CD4-positive, CD25-positive, alpha-beta regulatory T cell (primary cell): ENCODE measurements at places on chromosomes 3 and 15.
A peak's percentile ranks its signal among the peaks of the same experiment; 100 is the strongest.

- DNase-seq, result no peak
Observed at GRCh38 chr3:126317029-126317996, 39.9 kb downstream of the KLF15 start.

GRCh38 chr3:197511853-197512635 lies 43.7 kb downstream of the BDH1 start:
- no peak for DNase-seq

- DNase-seq, result no peak
Observed at GRCh38 chr15:80804970-80805495, 25.9 kb downstream of the CEMIP start.

DNA sequence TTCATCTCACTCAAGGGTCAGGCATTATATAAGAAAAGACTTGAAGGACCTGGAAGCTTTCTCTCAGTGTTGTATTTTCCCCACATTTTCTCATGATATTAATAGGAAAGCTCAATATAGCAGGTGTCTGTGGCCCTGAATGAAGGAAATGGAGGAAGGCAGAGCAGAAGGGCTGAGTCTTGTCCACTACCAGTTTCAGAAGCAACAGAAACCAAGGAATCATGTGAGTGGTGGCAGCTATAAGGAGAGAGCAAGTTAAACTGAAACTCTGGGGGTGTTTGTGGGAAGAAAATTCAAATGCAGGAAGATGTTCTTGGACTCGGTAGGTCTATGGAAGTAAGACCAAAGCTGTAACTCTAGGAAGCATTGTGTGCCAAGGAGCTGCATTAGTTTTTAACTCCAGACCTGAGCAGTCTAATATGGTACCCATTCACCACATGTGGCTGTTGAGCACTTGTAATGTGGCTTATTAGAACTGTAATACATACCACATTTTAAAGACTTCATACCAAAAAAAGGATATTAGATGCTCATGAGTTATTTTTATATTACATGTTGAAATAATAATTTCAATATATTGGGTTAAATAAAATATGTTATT lies 278.8 kb upstream of the GADL1 start:
- no peak for DNase-seq

DNA sequence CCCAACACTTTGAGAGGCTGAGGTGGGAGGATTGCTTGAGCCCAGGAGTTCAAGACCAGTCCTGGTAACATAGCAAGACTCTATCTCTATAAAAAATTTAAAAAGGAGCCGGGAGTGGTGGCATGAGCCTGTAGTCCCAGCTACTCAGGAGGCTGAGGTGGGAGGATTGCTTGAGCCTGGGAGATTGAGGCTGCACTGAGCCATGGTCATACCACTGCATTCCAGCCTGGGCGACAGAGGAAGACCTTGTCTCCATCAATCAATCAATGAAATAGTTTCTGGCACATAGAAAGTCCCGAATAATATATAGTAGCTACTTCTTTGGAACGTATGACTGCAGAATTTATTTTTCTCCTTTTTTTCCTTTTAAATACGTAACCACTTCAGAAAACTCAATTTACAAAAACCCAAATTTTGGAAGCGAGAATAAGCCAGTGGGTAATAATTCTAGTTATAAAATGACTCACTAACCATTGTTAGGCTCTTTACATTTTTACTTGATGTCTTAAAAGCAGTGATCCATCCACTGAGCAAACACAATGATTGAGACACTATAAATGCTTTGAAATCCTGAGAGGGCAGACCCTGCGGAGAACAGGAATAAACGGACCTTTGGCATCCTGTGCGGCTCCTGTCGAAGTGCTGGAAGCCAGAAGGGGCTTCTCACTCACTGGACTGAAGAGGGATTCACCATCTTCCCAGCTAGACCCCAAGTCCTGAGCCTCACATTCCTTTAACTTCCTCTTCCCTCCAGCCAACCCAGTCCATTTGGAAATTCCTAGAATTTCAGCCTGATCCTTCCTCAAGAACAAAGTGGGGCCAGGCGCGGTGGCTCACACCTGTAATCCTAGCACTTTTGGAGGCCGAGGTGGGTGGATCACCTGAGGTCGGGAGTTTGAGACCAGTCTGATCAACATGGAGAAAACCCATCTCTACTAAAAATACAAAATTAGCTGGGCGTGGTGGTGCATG lies 68.4 kb upstream of the MFGE8 start:
- DNase-seq, result no peak

DNA sequence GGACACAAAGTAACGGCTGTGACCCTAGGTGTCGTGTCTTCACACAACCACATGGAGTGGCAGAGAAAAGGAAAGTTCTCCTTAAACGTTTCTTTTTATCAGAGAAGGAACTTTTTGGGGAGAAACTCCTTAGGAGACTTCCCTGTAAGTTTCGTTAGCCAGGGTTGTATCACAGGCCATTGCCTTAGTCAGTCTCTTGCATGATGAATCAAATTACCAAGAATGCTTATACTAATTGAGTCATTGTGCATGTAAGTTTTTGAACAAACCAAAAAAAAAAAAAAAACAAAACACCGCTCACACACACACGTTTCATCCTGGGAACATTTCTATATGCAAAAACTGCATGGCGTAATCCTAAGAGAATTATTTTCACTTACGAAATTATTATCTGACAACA lies 150.4 kb upstream of the SATB1 start:
- no peak for DNase-seq

GRCh38 chr3:53331871-53332270 lies 15.5 kb downstream of the DCP1A start:
- no peak for DNase-seq

DNA sequence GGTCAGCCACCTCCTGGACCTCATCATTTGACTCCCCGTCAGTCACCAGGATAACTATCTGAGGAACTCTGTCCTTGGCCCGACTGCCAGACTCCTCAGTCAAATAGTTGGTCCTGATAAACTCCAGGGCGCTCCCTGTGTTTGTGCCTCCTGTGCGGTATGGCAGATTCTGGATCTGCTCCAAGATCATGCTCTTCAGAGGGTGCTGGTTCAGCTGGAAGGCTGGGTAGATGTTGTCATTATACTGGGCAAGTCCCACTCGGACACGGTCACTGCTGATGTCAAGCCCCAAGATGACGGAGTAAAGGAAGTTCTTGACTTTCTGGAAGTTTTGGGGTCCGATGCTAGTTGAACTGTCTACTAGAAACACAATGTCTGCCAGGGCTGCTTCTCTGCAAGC lies 31.1 kb upstream of the CAPN7 start:
- DNase-seq, result no peak

GRCh38 chr3:30598668-30599545 lies 7.5 kb upstream of the TGFBR2 start:
- no peak for DNase-seq

DNA sequence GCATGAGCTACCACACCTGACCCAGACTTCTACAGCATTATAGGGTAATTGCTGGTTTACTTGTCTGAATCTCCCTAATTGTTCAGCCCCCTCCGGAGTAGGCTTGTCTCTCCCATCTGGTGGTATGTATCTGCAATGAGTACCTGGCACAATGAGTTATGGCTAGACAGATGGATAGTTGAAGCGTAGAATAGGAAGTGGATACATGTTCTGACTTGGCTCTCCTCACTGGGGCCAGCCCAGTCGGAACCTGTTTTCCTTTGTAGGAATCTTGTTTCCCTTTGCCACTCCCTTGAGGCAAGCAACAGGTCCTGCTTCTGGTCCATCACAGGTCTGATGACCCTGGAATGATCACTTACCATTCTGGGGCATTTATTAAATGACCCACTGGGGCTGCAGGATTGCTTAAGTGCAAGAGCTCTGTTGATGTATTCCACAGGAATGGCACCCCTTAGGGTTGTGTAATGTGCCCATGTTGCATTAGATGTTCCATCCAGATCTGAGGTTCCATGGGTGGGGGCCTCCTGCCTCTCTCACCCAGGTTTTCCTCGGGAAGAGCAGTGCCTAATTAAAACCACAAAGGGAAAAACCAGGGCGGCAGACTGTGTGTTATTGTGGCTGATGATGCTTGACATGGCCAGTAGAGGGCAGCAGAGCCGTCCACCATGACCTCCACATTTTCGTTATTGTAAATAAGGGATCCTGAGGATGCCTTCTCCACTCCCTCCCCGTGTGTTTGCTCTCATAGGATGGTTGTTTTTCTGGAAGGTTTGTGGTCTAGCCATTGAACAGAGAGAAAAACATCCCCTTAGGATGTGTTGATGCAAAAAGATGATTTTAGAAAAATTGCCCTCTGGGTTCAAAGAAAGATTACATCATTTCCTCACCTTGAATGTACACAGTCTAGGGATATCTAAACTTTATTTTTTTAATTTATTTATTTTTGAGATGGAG lies 58.0 kb downstream of the CMTM8 start:
- DNase-seq, result peak; percentile 46

DNA sequence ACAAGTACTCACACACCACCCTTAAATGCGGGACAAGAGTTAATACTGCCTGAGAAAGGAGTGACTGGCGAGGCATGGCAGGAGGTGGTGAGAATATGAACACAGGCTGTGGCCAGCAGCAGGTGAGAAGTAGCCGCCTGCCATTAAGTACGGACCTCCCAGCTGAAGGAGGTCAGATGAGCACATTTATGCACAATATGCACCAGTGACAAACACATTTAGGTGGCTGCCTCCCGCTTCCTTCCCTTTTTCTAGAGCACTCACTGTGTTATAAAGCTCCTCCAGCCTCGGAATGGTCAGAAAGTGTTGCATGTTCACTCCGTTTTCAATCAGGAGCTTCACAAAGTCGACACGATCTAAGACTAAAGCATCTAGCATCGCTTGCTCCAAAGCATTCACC lies 52.4 kb downstream of the TRPM1 start:
- DNase-seq, result no peak

GRCh38 chr3:58874795-58875194 lies 175.0 kb downstream of the CFAP20DC start:
- DNase-seq, result no peak

DNA sequence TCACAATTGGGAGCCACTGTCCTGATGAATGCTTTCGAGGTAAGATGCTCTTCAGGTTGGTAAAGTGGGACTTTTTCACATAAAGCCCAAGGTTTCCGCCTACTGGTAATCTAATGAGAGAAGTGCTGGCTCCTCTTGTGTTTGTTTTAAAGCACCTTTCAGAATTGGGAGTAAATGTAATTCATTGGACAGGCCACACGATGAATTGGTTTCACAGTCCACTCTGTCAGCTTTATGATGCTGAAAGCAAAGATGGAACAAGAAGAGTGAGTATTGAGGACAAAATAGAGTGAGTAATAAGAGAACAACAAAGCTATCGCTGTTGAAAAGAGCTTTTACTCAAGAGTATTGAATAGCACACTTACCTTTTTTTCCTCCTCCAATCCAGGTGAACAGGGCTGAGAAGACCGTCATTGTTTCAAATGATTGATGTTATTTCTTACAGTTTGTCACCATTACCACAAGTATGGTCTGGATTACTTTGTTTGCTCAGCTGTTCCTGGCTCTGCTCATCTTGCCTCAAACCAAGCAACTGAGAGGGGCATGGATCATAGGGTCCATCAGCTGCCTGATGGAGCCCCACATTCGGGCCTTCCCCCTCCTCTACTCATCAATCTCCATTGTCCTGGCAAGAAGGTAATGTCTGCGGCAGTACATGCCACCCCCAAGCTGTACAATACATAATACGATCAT lies 136.1 kb upstream of the CNTN4 start:
- DNase-seq, result no peak

- DNase-seq, result no peak
Observed at GRCh38 chr3:4756057-4756775, 223.0 kb upstream of the BHLHE40 start.

DNA sequence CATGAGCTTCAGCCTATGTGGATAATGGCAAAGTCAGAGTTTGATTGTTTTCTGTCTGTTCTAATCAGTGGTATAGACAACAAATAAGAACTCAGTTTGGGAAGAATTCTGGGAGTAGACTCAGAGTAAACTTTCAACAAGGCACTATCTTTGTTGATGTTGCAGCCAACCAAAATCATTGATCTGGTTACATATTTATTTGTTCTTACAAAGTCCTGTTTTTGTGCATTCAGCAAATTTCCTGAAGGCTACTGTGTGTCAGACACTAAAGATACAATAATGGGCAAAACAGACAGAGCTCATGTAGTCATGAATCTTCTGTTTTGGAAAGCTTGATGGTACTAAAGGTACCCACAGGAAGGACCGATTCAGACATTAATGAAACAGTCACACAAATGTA lies 55.0 kb downstream of the GRM7 start:
- DNase-seq, result no peak

- no peak for DNase-seq
Observed at GRCh38 chr3:162143180-162143579, 646.6 kb downstream of the OTOL1 start.

GRCh38 chr15:98085003-98085639 lies 124.6 kb downstream of the ARRDC4 start:
- peak; percentile 25 for DNase-seq

DNA sequence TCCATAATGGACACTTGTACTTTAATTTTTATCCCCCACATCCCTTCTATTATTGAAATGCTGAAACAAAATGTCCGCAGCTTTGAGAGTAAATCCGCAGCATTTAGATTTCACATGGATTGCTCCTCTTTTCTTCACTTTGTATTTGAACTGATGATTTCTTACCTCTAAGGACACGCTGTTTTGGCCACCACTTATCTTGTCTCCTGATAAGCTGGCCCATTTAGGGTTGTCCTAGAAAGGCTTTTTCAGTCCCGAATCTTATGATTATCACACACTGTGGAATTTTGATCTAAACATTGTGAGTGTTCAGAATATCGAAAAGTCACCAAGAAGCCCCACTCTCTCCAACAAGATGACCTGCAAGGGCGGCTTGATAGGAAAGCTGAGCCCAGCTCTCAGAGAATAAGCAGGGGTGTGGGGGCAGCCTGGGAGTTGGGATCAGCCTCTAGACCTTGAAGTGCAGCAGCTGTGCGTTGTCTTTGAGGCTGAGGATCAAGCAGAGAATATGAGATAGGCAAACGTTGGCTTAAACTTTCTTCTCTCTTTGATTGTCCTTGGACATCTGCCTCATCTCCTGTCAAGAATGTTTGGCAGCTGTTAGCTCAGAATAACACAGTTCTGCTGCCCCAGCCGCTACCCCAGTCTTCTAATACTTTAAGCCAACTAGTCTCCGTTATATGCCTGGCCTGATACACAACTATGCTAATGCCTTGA lies 399.7 kb upstream of the NR2F2 start:
- no peak for DNase-seq

DNA sequence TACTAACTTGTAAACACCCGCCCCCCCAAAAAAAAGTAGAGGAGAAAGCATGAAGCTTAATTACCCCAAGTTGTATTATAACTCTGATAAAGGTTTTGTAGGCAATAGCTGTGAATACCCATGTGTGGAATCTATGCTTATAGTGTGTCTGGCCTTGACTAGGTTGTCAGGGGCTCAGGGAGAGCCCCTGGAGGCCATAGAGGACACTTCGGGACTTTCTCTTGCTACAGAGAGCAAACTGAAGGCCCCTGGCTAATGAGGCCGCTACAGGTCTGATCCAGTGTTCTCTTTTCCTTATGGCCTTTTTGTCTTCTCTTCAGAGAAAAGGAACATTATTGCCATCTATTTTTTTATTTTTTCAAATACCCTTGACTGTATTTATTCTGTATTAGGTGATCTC lies 19.1 kb upstream of the SCAANT1 start:
- no peak for DNase-seq

GRCh38 chr3:20141851-20142250 lies 44.2 kb downstream of the SGO1 start:
- DNase-seq, result no peak

GRCh38 chr3:40019376-40019775 lies 210.0 kb downstream of the MYRIP start:
- no peak for DNase-seq
